Activated CD4-positive, alpha-beta T cell treated with anti-CD3 and anti-CD28 coated beads, Interleukin-2, Interleukin-4, amounts not matched to agents 100 ng/mL and 50 ng/mL, durations not matched to agents 16 hours and 8 hours (primary cell): ENCODE measurements at places on chromosomes 12 and 14.

GRCh38 chr12:86721713-86722397, 465.7 kb upstream of the MGAT4C start:
- no peak for DNase-seq

DNA sequence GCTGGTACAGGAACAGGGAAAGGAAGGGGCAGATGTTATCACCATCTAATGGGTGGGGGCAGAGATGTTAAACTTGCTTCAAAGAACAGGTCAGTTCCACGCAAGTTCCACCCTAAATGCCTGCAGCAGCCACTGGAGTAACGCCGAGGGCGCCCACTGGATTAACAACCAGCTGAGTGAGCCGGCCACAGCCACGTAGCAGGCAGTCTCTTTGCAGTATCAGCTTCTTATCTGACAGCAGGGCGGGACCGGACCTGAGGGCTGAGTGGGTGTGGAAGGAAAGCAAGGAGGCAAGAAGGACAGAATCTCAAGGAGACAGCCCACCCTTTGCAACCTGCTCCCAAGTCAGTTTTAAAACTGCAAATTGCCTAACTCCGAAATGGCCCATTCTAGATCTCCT, 38.4 kb upstream of the FOXN3 start:
- DNase-seq: no peak

- no peak for DNase-seq
These were observed 413.1 kb downstream of the MED13L start for GRCh38 chr12:115864396-115864795.

GRCh38 chr14:94196057-94196456, 21.9 kb downstream of the PPP4R4 start:
- DNase-seq: no peak

DNA sequence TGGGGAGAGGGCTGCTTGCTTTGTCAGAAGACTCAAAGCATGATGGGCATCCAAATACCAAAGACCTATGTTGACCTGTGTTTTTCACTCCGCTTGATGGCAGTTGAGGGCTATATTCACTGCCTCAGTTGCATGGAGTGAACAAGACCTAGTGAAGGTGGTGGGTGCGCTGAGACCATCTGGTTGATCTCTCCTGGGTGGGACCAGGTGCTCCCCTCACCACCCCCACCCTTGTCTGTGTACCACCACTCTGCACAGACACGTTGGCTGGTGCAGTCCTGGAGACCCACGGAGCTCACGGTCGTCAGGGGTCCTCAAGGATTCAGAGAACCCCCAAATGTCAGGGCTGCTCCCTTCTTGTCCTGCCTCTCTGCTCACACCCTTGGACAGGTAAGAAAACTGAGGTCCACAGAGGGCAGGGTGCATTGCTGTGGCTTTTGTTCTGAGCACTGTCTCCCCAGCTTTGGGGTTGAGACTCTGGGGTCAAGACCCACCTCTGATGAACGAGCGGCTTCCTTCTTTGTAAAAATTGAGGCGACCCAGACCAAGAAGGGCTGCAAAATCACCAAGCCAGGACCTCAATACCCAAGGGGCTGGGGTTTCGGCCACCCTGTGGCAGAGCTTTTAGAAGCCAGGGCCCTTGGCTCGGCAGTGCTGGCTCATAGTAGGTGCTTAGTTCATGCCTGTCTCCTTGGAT, 166.3 kb upstream of the RTL1 start:
- DNase-seq: no peak

GRCh38 chr14:23093526-23093925, 1.4 kb downstream of the ACIN1 start:
- DNase-seq: no peak
